ENCODE measurements at places on chromosomes 11 and 22.

DNA sequence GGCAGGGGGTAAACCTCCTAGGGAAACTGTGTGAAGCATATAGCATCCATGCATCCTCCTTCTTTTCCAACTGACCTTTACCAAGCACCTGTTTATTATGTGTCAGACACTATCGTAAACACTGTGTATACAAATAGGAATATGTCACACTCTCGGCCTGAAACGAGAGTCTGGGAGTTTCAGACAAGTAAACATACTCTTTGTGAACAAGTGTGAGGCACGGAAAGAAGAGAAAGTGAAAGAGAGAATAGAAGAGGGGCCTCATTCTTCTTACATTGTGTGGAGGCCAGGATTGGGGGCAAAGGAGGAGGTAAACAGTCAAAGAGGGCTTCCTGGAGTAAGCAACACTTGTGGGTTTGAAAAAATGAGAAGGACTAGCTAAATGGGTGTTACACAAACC is 16.4 kb downstream of the CSNK2A3 start:
- DNase-seq = no peak

- no peak for DNase-seq
Measured at GRCh38 chr11:2316963-2317244, 15.1 kb downstream of the TSPAN32 start.

GRCh38 chr11:97557399-97557798 is 1167.6 kb downstream of the JRKL start:
- DNase-seq = no peak

- DNase-seq = no peak
Measured at GRCh38 chr22:47176026-47176389, 413.6 kb downstream of the TBC1D22A start.

DNA sequence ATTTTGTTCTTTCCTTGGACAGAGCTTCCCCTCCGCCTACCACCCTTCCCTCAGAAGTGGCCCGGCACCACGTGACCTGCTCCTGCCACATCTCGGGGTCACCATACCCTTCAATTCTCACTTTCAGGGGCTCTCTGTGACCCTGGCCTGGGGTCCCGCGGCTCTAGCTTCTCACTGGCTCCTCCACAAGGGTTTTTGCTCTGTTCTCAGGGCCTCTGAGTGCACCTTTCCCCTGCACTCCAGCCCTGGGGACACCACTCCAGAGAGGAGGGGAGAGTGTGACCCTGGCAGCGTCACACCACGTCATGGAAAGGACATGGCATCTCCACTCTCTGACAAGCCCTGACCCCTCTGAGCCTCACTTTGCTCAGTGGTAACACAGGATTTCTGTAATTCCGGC is 17.4 kb downstream of the POU2F3 start:
- DNase-seq = no peak

GRCh38 chr11:72140661-72141060 is 5.1 kb downstream of the FOLR3 start:
- DNase-seq = no peak

- no peak for DNase-seq
Measured at GRCh38 chr11:933142-933851, 7.6 kb downstream of the AP2A2 start.

- DNase-seq = no peak
Measured at GRCh38 chr11:93840180-93840579, 10.2 kb downstream of the VSTM5 start.

DNA sequence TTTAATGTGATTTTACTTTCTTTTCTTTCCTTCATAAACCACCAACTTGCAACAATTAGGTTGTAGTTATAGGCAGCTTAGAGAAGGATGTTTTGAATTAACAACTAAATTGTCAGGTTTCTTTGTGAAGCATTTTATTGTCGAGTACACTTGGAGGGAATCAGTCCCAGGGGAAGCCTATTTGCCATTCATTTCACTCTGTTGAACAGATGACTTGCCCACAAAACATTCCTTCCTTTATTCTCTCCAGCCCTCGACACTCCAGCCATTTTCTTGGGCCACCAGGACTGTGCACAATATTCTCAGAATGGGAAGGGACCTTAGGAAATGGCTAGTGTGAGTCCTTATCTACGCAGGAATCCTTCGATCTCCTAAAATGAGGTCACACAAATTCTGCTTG is 620.6 kb downstream of the SOX6 start:
- DNase-seq = no peak

DNA sequence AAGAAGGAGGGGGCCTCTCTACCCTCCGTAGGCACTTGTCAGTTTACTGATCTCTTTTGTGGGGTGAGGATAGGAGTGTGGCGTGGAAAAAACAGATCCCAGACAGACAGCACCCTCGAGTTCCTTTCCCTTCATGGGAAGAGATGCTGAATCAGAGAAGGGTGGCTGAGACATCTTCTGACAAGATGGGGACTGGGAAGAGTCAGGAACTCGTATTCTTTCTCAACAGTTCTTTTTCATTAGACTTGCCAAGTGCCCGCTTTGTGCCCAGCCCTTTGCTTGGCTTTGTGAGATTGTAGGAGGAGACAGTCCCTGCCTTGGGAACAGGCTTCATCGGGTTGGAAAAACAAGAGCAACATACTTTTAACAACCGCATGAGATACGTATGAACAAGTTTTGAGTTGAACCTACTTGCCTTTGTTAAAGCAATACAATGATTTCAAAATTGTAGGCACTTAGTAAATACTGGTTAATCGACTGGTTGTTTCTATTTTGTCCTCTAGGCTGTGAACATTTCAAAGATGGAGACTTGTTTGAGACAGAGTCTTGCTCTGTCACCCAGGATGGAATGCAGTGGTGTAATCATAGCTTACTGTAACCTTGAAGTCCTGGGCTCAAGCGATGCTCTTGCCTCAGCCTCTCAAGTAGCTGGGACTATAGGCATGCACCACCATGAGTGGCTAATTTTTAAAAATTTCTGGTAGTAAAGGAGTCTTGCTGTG is 1.1 kb downstream of the RRM1 start:
- DNase-seq = no peak

- no peak for DNase-seq
Measured at GRCh38 chr11:26971961-26972360, 22.0 kb upstream of the FIBIN start.

DNA sequence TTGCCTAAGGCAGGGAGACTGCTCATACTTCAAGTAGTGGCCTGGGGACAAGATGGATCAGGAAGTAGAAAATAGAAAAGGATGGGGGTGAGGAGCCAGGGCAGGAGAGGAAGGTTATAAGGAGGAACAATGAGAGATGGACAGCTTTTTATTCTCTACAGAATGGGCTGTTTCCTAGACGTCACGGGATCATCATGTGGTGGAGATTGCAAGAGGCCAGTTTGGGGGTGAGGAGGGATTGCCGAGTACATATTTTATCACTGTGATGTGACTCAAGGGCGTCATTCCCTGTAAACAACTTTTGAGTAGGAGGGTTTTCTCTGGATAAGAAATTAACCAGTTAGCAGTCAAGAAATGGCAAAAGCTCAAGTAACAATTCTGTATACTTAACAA is 406.3 kb downstream of the ETS1 start:
- DNase-seq = no peak

- DNase-seq = no peak
Measured at GRCh38 chr11:44600839-44601383, 35.4 kb downstream of the CD82 start.

DNA sequence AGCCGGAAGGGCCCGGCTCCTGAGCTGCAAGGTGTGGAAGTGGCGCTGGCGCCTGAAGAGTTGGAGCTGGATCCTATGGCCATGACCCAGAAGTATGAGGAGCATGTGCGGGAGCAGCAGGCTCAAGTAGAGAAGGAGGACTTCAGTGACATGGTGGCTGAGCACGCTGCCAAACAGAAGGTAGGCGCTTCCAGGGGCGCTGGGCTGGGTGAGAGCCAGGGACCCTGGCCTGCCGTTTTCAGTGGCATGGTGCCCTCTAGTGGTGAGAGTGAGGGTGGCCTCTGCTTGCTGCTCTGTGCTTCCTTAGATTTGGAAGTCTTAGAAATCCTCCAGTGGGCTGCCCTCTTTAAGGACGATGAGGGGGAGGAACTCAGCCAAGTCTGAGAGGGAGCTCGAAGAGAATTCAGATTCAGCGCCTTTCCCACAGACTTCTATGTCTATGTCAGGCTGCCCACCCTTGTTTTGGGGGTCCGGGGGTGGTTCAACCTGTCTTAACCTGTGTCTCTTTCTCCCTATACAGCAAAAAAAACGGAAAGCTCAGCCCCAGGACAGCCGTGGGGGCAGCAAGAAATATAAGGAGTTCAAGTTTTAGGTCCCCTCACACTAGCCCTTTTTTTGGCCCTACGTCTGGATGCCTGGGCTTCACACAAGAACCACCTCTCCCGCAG is 1.8 kb upstream of the PACS1 start:
- DNase-seq = no peak

DNA sequence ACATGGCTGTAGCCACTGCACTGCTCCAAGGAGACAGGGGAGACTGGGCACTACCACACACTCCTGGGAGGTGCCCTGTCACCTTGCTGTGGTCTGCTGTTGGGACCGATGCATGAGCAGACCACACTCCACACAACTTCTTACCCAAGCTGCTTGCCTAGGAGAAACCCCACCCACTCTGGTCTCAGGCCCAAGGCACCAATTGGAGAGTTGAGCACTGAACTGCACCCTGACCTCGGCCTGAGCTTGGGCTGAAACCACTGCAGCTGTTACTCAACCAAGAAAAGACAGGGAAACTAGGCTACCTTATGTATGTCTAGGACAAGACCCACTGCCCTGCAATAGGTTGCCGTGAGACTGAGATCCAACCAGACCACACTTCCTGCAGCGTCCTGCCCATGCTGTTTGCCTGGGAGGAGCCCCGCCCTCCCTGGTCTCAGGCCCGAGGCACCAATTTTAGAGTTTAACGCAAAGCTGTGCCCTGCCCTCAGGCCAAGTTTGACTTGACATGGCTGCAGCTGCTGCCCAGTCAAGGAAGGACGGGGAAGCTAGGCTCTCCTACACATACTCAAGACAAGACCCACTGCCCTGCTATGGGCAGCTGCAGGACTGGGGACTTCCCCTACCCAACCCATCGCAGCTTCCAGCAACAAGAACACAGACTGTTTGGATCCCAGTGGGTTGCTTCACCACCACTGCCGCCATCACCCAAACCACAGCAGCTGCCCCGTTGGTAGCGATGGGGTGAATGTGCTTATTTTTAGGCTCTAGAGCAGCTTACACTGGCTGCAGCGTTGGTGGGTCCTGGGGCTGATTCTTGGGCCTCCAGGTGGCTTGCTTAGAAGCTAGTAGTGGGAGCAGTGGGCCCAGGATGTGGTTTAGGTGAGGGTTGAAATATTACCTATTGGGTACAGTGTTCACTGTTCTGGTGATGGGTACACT is 66.8 kb downstream of the BRD1 start:
- no peak for DNase-seq

DNA sequence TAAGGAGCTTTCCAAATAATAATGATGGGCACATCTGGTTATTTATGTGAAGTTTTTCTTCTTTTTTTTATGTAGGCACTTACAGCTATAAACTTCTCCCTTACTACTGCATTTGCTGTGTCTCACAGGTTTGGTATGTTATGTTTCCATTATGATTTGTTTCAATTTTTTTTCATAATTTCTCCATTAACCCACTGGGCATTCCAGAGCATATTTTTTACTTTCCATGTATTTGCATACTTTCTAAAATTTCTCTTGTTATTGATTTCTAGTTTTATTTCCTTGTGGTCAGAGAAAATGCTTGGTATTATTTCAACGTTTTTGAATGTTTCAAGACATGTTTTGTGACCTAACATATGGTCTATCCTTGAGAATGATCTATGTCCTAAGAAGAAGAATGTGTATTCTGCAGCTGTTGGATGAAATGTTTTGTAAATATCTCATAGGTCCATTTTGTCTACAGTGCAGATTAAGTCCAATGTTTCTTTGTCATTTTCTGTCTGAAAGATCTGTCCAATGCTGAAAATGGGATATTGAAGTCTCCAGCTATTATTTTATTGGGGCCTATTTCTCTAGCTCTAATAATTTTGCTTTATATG is 362.1 kb downstream of the DDX10 start:
- no peak for DNase-seq
